Osteocyte (in vitro differentiated cells): ENCODE measurements at places on chromosomes 4 and X.

DNA sequence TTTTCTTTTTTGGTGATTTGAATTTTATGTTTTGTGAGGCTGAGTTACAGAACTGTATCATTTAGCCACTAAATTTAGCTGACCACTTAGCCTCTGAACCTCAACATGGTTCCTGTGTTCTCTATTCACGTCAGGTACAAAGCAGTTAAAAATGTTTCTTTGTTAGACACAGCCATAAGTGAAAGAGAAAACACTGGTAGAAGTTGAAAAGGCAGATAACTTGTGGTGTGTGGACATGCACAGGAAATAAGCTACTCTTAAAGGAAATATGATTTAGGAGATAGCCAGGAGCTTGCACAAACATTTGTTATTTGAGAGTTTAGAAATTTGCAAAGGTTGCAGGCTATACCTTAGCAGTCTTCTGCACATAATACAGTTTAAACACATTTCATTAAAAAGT lies 171.0 kb upstream of the RPS6KA3 start:
- no peaks in the 10 kb centered on the region for H3K27me3 ChIP-seq
- H3K4me1 ChIP-seq, result no peaks in the 10 kb centered on the region
- DNase-seq, result no peak
- H3K4me3 ChIP-seq, result no peak overlapping the region

DNA sequence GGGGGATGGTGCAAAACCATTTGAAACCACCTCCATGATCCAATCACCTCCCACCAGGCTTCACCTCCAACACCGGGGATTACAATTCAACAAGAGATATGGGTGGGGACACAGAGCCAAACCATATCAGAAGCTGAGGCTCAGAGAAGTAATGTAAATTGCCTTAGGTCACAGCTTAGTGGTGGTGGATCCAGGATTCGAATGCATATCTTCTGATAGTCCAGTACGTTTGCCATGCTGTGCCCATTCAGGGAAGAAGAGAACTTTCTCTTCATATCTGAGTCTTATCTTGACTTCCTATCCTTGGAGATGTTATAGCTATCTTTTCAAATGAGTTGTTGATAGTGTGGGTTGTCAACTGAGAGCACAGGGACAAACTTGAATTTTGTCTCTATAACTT lies 325.5 kb downstream of the ZIC3 start:
- no peak for DNase-seq
- H3K4me3 ChIP-seq, result no peak overlapping the region
- no peak overlapping the region for H3K27ac ChIP-seq
- no peaks in the 10 kb centered on the region for H3K36me3 ChIP-seq
- H3K4me1 ChIP-seq, result no peaks in the 10 kb centered on the region

- no peak overlapping the region for H3K27ac ChIP-seq
- H3K36me3 ChIP-seq, result no peaks in the 10 kb centered on the region
- no peak overlapping the region for H3K4me3 ChIP-seq
Observed at GRCh38 chrX:144801786-144802185, 445.5 kb upstream of the SPANXN1 start.

- H3K4me3 ChIP-seq, result no peak overlapping the region
- H3K4me1 ChIP-seq, result peaks cover 7% of the 10 kb centered on the region
- H3K27me3 ChIP-seq, result no peaks in the 10 kb centered on the region
- no peak for DNase-seq
Observed at GRCh38 chr4:125626946-125627345, 312.2 kb downstream of the FAT4 start.

DNA sequence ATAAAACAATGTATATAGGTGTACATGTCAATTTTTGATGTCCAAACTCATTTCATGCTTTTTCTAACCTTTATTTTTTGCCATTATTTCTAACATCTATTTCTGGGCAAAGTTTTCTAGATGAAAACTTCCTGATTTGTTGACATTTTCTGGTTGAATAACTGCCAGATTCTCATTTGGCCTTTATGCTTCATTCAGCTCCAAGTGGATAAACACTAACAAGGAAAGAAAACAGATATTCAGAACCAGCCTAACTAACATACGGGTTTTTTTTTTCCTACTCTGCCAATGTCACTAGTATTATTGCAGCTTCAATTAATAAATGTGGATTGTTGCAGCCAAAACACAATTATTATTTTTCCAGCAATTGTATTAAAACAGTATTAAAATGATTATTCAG lies 50.9 kb upstream of the RAP1GDS1 start:
- no peak overlapping the region for H3K27ac ChIP-seq
- no peak overlapping the region for H3K4me3 ChIP-seq
- no peak for DNase-seq
- H3K27me3 ChIP-seq, result peaks cover 25% of the 10 kb centered on the region

DNA sequence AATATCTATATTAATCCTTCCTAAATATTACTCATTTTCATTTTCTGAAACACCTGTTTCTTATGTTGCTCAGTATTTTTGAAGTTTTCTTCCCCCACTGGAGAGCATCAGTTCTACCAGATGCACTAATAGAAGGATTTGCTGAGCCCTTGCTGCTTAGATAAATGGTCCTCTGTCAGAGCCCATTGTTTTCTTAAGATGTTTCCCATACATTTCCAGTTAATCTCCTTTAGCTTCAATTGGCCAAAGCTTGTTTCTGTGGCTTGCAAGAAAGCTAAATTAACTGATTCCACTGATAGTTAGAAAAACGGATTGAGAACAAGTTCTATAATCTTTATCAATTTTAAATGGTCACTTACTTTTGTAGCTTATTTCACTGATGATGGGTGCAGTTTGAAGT lies 1425.5 kb downstream of the PCDH18 start:
- no peak for DNase-seq
- H3K36me3 ChIP-seq, result no peaks in the 10 kb centered on the region
- no peak overlapping the region for H3K4me3 ChIP-seq
- H3K27ac ChIP-seq, result no peak overlapping the region

- DNase-seq, result no peak
- no peak overlapping the region for H3K4me3 ChIP-seq
- H3K27me3 ChIP-seq, result no peaks in the 10 kb centered on the region
- no peak overlapping the region for H3K27ac ChIP-seq
- no peaks in the 10 kb centered on the region for H3K4me1 ChIP-seq
Observed at GRCh38 chrX:47633689-47634590, 4.2 kb upstream of the CFP start.

GRCh38 chr4:169209388-169209883 lies 61.3 kb downstream of the SH3RF1 start:
- DNase-seq, result no peak
- peaks cover 16% of the 10 kb centered on the region for H3K36me3 ChIP-seq
- no peak overlapping the region for H3K27ac ChIP-seq

GRCh38 chr4:56570041-56570440 lies 64.5 kb downstream of the ARL9 start:
- peaks cover 32% of the 10 kb centered on the region for H3K27me3 ChIP-seq
- no peaks in the 10 kb centered on the region for H3K36me3 ChIP-seq
- no peak overlapping the region for H3K27ac ChIP-seq

GRCh38 chrX:24494647-24495075 lies 29.6 kb downstream of the PDK3 start:
- no peak overlapping the region for H3K4me3 ChIP-seq
- no peak for DNase-seq
- peaks cover 9% of the 10 kb centered on the region for H3K4me1 ChIP-seq

DNA sequence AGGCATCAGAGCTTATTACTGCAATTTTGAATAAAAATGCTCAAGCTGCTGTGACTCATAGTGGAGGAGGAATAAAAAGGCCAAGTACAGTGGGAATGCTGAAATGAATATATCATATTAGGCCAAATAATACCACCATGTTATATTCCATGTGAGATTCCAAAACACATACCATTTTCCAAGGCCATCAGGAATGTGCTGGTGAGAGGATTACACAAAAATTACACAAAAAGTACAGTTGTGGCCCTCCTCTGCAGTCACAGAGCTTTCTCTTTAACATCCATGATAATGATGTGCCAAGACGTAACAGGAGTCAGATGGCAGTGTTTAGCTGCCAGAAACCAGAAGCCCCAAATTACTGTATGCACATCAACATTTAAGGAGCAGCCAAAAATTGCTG lies 153.5 kb downstream of the PCDH18 start:
- H3K4me3 ChIP-seq, result no peak overlapping the region
- DNase-seq, result no peak
- no peak overlapping the region for H3K27ac ChIP-seq
- no peaks in the 10 kb centered on the region for H3K36me3 ChIP-seq

GRCh38 chrX:37825215-37825842 lies 22.0 kb downstream of the DYNLT3 start:
- H3K36me3 ChIP-seq, result no peaks in the 10 kb centered on the region
- no peak overlapping the region for H3K4me3 ChIP-seq
- DNase-seq, result no peak
- H3K27ac ChIP-seq, result no peak overlapping the region
- peaks cover 4% of the 10 kb centered on the region for H3K27me3 ChIP-seq
